ENCODE measurements at places on chromosomes 11 and 22.

DNA sequence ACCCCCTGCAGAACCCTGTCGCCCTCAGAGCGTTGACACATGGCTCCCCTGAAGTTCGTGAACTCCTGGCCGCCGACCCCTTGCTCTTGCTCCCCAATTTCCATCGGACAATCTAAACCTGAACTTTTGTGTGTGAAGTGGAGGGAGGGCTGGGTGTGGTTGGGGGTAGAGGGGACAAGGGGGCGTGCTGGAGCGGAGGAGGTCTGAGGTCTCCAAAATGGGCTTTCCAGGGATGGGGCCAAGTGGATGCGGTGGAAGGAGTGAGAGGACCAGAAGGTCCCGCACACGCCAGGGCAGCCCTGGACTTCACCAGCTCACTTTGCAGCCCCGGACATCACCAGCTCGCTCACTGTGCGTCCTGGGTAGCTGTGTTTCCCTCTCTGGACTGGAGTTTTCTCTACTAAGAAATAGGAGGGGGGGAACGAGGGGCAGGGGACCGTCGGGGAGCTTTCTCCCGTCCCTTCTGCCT, 18.6 kb downstream of the CREB3L1 start:
- no peak for DNase-seq

DNA sequence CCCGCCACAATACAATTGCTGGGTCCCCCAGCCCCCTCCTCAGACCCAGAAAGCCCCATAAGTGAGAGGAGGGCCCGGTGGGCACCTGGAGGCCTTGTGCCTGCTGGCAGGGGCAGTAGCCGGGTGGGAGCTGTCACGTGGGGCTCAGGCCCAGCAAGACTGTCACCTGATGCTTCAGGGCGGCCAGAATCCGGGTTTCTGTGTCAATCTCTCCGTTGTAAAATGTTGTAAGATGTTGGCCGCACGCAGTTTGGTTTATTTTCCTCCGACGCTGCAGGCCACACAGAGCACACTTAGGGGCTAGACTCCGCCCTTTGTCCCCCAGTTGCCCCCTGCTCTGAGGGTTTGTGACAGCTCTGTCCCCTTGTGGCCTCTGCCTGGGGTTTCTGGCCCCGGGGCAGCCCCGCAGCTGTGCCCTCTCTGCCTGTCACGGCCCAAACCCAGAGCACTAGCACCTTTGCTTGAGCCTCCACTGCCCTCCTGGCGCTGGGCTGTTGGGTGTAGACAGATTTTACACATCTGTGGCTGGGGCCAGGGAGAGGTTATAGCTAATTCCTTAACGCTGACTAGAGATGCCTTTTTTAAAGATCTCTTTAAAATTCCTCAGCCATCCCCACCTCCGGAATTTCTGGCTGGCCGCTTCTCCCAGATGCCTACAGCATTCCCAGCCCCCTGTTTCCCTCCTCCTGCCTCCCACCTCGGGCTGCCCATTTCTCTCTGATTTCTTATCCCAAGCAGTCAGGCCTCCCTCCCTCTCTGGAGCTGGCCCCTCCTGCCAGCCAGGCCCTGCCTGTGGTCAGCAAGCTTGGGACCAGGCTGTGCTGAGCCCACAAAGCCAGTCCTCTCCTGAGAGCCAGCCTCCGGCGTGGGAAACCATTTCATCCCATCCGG, 3.2 kb upstream of the PRR5 start:
- peak; percentile 97 for DNase-seq

DNA sequence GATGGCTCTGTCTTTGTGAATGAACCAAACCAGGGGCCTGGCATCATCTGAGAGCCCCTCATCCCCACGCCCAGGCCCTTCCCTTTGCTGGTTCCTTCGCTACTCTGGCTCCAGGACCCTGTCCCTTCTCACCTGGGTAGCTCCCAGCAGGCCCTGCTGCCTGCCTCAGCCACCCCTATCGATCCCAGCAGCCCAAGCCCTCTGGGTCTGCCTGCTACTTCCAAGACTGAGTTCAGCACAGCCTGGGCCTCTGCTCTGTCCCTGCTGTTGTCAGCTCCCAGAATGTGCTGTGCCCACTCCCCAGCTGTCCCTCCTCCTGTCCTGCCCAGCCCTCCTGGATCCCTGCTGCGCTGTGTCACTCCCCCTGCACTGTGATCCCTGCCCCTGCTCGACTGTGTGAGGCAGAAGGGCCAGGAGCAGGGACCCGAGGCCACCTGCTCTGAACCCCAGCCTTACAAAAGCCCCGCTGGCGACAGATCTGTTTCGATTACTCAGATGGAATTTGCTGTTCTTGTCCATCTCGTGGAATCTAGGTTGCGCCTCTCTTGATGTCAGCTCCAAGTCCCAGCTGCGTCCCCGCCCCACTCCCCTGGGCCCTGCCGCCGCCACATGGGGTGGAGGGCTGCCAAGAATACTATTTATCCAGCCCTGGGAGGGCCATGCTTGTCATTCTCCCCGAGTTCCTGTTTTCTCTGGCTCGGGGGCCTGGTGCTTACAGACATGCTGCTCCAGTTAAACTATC, 13.0 kb downstream of the MRPL21 start:
- DNase-seq, result peak; percentile 86

GRCh38 chr11:119788911-119789560, 60.0 kb upstream of the NECTIN1 start:
- no peak for DNase-seq

DNA sequence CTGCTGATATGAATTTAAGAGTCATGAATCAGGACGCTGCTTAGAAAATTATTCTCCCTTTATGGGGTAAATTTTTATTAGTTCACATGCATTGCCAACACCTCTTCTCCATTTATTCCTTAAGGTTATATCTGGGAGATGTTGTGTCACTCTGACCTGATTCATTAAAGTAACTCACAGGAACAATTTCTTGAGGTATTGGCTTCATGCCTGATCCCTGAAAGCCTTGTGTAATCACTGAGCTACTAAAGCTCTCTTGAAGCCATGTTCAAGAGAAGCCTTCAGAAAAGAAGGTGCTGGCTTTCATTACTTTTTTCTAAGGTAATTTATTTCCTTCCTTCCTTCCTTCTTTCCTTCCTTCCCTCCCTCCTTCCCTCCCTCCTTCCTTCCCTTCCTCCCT, 420.6 kb downstream of the RAB38 start:
- DNase-seq, result no peak

GRCh38 chr22:22787151-22787550, 100.5 kb upstream of the IGLL5 start:
- no peak for DNase-seq

Data from fibroblast of the aortic adventitia (primary cell).